Suppressor macrophage treated with lipopolysaccharide for 4 hours (primary cell): ENCODE measurements at places on chromosomes 13 and 19.

DNA sequence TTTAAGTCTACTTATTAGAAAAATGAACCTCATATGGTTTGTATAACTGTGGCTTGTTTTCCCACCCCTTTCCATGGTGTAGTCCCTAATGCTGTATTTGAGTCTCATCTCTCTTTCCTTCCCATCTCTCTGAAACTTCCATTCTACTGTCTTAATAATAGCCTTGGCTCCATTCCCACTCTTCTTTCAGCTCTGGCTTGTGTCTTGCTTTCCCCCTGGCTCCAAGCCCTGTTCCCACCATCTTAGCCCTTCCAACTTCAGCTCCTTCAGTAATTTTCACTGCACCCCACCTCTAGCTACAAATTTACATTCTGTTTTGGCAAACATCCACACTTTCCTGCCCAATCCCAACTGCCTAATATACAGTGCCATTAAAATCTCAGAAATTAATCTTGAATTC, 137.5 kb downstream of the SLITRK6 start:
- no peak for DNase-seq

DNA sequence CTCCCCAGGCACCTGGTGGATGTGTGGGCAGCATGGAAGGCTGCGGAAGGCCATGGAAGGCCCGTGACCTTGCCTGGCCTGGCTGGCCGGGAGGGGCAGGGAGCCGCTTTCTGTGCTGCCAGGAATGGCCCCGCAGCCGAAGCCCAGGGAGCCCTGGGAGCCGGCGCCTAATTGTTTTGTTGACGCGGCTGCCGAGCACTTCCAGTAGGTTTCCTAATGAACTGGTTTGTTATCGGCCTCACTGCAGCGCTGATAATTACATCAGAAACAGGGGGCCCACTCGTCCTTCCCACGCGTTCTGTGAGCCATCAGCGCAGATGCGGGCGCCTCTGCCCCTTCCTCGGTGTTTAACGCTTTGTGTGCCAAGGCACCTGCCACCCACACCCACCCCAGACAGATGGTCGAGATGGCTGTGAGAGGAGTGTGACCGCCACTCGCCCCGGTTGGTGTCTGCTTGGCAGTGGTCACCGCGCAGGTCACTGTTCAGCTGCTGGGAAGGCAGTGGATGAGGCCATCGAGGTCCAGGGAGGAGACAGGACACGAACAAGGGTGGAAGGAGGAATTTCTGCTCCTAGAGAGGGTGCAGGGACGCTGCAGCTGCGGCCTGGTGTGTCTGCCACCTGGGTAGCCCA, 124.5 kb downstream of the KDM4B start:
- no peak for DNase-seq

DNA sequence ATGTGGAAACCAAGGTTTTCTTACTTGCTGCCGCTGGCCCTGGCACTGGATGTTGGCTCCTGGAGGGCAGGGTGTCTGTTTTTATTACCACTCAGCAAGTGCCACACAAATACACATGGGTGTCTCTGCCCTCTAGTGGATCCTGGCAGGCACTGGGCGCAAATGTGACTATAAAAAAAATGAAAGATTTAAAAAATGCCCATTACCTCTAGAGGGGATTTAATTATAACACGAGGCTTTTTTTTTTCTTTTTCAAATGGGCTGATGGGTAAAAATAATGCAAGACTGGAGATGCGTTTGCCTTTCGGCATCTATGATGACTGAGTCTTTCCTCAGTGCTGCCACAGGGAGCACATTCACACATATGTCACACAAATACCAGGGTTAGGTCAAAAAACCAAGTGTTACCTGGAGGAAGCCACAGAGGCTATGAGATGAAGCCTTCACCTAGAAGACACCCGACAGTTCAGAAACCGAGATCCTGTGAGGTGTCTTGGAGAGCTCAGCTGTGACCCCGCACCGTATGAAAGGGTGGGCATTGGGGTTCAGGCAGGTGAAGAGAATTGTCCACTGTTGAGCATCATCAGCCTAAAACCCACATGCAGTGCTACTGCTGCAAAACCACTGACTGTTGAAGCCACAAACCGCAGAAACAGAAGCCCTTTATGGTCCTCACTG, 25.7 kb downstream of the CHAMP1 start:
- DNase-seq, result peak; percentile 38

DNA sequence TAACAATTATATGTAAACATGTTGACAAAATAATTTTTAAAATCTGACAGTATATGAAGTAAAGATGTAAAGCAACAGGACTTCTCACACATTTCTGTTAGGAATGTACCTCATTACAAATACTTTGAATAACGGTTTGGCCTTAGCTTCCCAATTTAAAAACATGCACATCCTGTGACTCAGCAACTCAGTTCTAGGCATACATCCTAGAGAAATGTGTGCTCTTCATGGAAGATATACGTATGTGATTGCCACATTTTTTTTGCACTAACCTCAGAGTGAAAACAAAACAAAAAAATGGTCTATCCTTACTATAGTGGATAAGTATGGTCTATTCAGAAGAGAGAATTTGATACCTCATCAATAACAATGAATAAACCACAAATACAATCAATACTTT, 314.6 kb downstream of the LIG4 start:
- DNase-seq, result no peak

- DNase-seq, result no peak
Observed at GRCh38 chr13:21032656-21033055, 28.7 kb downstream of the LATS2 start.
